Right lobe of liver (tissue), 6 donors: ENCODE measurements at places on chromosomes 16 and 17. TPM values are rescaled to one million over a fixed set of nuclear protein-coding genes. Genes with fewer than 3 reads are reported as not detected.
A peak's percentile ranks its signal among the peaks of the same experiment; 100 is the strongest.

Gene NPIPA7
- 2.8 TPM for total RNA-seq

Gene CDH11
- 2.9 TPM for total RNA-seq

Gene TBC1D26
- total RNA-seq: not detected

GRCh38 chr17:61398721-61399130 lies 917 bp upstream of the TBX2 start:
- DNase-seq: no peak
- peak overlapping the region; percentile 69 for H3K27ac ChIP-seq
- peaks cover 72% of the 10 kb centered on the region for H3K27me3 ChIP-seq
- H3K4me1 ChIP-seq: no peaks in the 10 kb centered on the region
- no peaks in the 10 kb centered on the region for H3K36me3 ChIP-seq

Gene SNX20
- 0.86 TPM for total RNA-seq

DNA sequence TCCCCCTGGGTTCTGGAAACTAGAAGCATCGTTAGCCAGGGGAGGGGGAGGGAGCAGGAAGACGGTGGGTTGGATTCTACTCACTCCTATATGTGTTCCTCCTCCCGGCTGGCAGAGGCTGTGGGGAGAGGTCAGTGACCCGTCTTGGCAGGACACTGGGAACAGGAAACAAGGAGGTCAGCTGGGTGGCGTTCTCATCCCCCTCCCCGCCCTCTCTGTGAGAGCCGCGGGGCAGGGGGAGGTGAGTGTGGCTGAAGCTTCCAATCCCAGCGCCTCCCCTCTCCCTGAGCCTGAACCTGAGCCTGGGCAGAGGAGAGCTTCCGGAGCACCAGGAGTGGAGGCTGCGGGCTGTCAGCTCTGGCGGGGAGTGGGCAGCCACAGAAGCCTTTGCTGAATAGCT lies 12.5 kb downstream of the GPRC5C start:
- H3K27me3 ChIP-seq: no peaks in the 10 kb centered on the region
- H3K4me3 ChIP-seq: peak overlapping the region; percentile 28
- H3K36me3 ChIP-seq: peaks cover 11% of the 10 kb centered on the region
- peak; percentile 95 for DNase-seq
- H3K27ac ChIP-seq: peak overlapping the region; percentile 83

DNA sequence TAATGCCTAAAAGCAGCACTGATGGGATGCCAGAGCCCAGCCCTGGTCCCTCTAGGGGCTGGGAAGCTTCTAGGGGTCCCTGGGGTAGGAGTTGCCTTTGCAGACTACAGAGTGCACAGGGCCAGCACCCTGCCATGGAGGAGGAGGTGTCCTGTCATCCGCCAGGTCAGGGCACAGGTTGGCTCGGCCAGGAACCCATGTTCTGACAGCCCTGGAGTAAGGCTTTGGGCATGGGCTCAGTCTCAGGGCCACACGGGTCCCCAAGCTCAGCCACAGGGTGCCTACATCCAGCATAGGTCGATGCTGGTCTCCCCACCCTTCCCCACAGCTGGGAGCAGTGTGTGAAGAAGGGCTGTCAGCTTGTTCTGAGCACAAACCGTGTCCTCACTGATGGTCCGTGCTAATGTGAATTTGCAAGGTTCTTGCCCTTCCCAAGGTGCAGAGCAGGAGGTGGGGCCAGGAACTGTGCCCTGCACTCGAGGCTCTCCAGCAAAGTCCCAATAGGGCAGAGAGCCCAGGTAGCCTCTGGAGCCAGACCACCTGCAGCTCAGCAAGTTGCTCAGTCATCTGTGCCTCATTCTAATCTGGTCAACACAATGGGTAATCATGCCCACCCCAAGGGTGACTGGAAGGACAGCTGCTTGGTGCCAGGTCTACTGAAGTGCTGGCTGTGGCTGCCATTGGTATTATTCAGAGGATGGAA lies 72.8 kb downstream of the AMFR start:
- no peaks in the 10 kb centered on the region for H3K27me3 ChIP-seq
- DNase-seq: peak; percentile 23
- no peaks in the 10 kb centered on the region for H3K36me3 ChIP-seq

Gene FBXO31
- 25.9 TPM for total RNA-seq

Gene OTOP3
- not detected for total RNA-seq

- DNase-seq: peak; percentile 63
- H3K27ac ChIP-seq: peak overlapping the region; percentile 41
- no peaks in the 10 kb centered on the region for H3K4me1 ChIP-seq
- no peaks in the 10 kb centered on the region for H3K27me3 ChIP-seq
Observed at GRCh38 chr16:69057400-69058378, 47.8 kb upstream of the HAS3 start.

Gene PCGF2
- 1.7 TPM for total RNA-seq
